ENCODE measurements at places on chromosomes 6 and 20.

DNA sequence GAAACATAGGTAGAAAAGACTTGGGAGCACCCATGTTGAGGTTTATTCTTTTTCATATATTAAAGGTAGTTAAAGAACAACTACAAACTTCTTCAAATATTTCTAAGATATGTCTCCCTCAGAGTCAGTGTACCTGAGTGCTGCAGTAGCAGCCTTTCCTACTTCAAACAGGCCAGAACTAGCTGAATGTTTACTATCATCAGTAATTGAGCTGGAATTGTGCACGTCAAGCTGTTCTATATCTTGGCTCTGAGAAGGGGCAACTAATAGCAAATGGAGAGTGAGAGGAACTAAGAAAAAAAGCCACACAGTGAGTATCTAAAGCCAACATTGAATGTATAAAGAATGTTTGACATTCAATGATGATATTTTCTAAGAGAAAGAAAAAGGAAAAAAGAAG, 21.7 kb downstream of the MTCL3 start:
- DNase-seq, result no peak

GRCh38 chr6:33192105-33192646, at the start of gene COL11A2:
Gene COL11A2, minus strand, starts transcription at chr6:33192467. Its CDS starts 227 bp downstream, at chr6:33192240.
- DNase-seq, result no peak

- DNase-seq, result no peak
Observed at GRCh38 chr6:133958791-133959190, 5.8 kb downstream of the TBPL1 start.

GRCh38 chr6:39752835-39753724, 27.9 kb upstream of the KIF6 start:
- no peak for DNase-seq

GRCh38 chr20:17466641-17467040, 64.5 kb downstream of the BFSP1 start:
- DNase-seq, result no peak

- no peak for DNase-seq
Observed at GRCh38 chr20:16095226-16095625, 478.0 kb downstream of the KIF16B start.

DNA sequence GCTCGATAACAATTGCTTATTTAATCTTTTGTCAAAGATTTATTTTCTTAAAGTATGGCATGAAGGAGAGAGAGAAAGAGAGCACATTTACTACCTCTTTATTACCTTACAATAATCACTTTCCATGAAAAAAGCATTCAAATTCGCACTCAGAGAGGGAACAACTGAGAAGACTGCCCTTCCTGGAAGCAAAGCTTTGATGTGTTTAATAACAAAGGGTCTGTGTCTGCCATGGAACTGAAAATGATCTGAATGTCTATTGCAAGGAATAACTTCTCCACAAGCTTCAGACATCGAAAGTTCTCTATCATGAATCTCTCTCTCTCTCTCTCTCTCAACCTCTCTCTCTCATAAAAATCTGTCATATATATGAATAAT, 308.9 kb downstream of the HDGFL1 start:
- DNase-seq, result no peak

DNA sequence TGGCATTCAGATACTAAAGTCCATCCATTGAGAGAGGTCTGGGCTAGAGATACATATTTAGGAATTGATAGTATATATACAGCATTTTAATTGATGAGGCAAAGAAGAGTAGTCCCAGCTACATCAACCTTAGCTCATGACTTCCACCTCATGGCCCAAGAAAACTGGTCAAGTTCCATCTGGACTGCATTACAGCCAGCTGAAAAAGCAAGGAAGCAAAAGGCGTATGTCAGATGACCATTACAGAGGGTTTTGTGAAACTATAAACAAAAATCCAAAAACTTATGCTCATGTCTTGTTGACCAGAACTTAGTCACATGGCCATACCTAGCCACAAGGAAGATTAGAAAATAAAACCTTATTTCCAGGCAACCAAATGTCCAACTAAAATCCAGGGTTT, 46.8 kb upstream of the RNF146 start:
- no peak for DNase-seq

GRCh38 chr20:4062721-4063606, 47.6 kb upstream of the RNF24 start:
- DNase-seq, result no peak

- no peak for DNase-seq
Observed at GRCh38 chr6:133242637-133243585, 1.8 kb downstream of the EYA4 start.

DNA sequence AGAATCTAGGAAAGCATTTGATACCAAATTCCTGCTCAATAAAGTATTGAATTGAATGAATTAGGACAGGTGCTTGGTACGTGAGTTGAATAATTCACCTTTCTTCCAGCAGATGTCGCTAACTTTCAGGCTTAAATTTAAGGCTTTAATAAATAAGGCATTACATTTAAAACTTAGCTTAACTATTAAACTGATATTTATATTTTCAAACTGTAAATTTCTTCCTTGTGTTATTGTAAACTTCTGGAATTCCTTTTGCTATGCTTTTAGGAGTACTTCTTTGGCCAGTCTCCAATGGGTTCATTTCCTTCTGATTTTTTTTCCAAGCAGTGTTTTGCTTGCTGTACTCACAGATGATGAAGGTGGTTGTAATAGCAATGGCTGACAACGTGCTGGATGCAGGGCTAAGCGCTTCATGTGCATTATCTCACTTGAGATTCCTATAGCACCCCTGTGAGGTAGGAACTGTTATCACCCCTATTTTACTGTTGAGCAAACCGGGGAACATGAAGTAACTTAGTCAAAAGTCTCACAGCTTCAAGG, 71.3 kb upstream of the SLC2A12 start:
- peak; percentile 19 for DNase-seq

DNA sequence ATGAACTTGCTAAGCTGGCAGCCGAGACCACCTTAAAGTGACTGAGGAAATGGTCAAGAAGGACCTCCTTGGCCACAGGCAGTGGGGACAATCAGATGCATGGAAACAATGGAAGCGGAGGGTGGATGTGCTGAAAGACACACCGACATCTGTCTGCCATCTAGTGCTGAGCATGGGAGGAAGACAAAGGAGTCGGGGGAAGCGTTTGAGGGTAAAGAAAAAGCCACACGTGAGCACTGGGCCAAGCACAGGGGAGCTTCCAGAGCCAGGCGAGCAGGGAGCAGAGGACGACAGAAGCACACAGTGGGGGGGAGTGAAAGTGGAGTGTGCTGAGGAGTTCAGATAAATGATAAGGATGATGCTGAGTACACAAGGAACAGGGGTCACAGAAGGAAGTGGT, 367.8 kb downstream of the ZFAND3 start:
- no peak for DNase-seq

DNA sequence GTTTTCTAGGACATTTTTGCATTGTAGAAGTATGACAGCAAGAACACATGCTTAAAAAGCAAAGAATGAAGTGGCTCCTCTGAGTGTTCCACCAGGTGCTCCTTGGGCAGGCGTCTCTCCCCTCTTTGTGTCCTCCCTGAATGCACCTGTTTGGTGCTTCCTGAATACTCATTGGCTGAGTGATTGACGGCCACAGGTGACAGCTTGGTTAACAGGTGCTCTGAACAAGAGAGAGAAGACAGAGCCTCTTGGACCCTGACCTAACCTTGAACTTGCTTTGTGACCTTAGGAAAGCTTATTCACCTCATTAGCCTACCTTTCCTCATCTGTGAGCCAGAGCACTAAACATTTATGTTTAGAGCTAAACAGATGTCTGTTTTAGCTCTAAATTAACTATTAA, 93.7 kb downstream of the TULP4 start:
- no peak for DNase-seq

- DNase-seq, result no peak
Observed at GRCh38 chr6:14863902-14864850, 381.7 kb upstream of the JARID2 start.

DNA sequence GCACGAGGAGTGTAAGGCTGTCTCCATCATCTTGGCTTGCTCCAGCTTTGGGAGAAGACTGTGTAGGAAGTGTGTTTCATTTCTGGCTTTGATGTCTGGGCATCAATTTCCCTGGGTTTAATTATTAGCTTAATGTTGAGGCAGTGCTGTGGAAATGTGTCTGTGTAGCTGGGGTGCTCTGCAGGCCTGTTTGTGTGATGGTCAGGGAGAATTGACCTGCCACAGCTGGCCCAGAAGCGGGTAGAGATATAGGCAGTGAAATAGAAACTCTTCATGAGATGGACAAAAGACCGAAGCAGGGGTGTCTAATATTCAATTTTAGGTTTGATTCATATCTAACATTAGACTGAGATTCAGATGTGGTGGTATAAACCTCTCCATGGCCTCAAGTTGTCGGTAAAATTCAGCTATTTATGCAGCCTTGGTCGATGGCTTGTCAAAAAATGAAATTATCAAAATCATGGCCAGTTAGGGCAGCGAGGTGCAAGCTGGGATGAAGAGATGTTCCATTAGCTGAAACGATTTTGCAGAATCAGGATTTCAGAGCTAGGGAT, 95.3 kb upstream of the SNX9 start:
- no peak for DNase-seq

- DNase-seq, result no peak
Observed at GRCh38 chr6:29847871-29848630, 20.4 kb downstream of the HLA-G start.

GRCh38 chr6:126446248-126446647, 106.3 kb downstream of the CENPW start:
- DNase-seq, result no peak
